ENCODE measurements at places on chromosomes 12 and 14.

DNA sequence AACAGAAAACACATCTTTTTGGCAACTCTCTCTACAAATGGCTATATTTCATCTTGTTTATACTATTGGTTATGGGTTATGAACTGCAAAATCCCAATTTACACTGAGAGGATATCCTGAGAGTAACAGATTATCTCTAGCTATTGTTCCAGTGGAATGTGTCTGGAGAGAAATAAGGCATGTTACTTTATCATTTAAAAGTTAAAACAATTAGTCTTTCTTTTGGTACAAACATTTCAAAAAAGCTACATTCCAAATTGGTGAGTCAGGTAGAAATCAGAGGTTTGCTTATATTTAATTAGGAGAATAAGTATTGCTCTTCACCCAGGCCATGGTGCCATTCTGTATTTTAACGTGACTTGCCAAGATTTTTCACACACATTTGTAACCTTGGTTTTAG, 411.6 kb downstream of the CCER1 start:
- no peak for DNase-seq

- no peak for DNase-seq
Measured at GRCh38 chr12:60112763-60113162, 516.9 kb downstream of the SLC16A7 start.

GRCh38 chr12:22380031-22380430, 45.5 kb upstream of the ST8SIA1 start:
- DNase-seq, result no peak

GRCh38 chr12:22808860-22809259, 183.9 kb downstream of the ETNK1 start:
- DNase-seq, result no peak

- DNase-seq, result no peak
Measured at GRCh38 chr14:106842687-106843086, 1316.3 kb downstream of the TMEM121 start.
